Upper lobe of right lung (tissue), 1 donor: ENCODE measurements at places on chromosomes 1 and 21. TPM values are rescaled to one million over a fixed set of nuclear protein-coding genes. Genes with fewer than 3 reads are reported as not detected.

DNA sequence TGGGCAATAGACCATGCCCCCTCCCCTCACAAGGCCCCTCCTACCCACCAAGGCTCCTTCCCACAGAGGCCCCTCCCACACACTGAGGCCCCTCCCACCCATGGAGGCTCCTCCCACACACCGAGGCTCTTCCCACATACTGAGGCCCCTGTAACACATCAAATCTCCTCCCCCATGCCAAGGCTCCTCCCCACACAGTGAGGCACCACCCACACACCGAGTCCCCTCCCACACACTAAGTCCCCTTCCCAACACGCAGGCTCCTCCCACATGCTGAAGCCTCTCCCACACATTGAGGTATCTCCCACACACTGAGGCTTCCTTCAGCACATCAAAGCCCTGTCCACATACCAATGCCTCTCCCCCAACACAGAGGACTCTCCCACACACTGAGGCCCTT lies 391.8 kb downstream of the CAMTA1 start:
- H3K27me3 ChIP-seq, result peaks cover 19% of the 10 kb centered on the region
- DNase-seq, result no peak
- H3K36me3 ChIP-seq, result no peaks in the 10 kb centered on the region
- no peak overlapping the region for H3K27ac ChIP-seq
- no peaks in the 10 kb centered on the region for H3K4me1 ChIP-seq

DNA sequence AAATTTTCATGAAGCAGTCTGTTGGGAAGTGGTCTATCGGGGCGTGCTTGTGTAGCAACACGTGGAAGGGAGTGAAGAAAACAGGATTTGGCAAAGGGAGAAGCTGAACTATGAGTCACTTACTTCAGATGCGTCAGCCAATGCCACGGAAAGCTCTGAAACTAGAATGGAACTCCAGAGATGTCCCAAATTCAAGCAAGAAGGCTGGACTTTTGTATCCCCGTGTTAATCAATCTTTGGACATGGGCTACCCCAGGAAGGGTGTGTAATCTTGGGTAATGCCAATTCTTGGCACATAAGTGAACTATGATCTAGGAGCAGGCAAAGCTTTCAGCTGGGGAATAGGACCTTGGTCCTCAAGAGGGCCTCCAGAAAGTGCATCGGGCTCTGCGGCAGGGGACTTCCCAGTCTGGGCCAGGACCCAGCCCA lies 102.6 kb downstream of the ADSS2 start:
- peaks cover 10% of the 10 kb centered on the region for H3K4me1 ChIP-seq
- H3K4me3 ChIP-seq, result no peak overlapping the region
- no peaks in the 10 kb centered on the region for H3K36me3 ChIP-seq
- no peaks in the 10 kb centered on the region for H3K27me3 ChIP-seq
- DNase-seq, result no peak

GRCh38 chr1:51044834-51045233 lies 57.2 kb upstream of the C1orf185 start:
- no peak for DNase-seq
- H3K4me3 ChIP-seq, result no peak overlapping the region
- H3K27me3 ChIP-seq, result no peaks in the 10 kb centered on the region

- H3K36me3 ChIP-seq, result no peaks in the 10 kb centered on the region
- no peak overlapping the region for H3K27ac ChIP-seq
- H3K4me1 ChIP-seq, result peaks cover 9% of the 10 kb centered on the region
- H3K4me3 ChIP-seq, result no peak overlapping the region
Measured at GRCh38 chr1:51600529-51600928, 16.4 kb upstream of the OSBPL9 start.

DNA sequence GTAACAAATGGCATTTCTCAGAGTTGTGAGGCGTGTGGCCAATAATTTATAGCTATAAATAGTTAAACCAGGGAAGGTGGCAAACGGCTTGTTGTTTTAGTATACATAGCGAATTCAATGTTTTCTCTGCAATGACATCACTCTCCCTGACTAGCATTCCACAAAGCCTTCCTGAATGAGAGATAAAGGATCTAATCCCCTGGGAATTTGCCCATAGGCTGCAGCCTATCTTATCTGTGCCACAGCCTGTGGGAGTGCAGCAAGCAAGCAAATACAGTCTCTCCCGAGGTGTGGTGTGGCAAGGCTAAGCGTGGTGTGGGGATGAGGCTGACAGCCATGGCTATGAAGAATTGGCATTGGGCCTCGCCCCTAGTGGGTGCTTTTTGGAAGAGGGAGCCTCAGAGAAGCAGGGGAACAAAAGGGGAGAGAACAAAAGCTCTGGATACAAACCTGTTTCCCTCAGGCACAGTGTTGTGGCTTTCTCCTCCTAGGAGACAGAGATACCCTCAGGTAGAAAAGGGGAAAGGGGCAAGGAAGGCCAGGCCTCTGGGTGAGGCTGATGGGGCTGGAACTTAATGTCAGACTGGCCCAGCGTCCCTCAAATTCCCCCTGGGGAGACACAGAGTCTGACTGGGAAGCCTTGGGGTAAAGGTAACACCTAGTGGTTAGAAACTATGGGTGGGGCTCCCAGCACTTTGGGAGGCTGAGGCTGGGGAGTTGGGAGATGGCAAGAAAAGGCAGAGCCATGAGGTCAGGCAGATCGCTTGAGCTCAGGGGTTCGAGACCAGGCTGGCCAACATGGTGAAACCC lies 8.9 kb downstream of the TAGLN2 start:
- peak; percentile 40 for DNase-seq
- peak overlapping the region; percentile 17 for H3K27ac ChIP-seq
- H3K27me3 ChIP-seq, result no peaks in the 10 kb centered on the region
- no peak overlapping the region for H3K4me3 ChIP-seq

DNA sequence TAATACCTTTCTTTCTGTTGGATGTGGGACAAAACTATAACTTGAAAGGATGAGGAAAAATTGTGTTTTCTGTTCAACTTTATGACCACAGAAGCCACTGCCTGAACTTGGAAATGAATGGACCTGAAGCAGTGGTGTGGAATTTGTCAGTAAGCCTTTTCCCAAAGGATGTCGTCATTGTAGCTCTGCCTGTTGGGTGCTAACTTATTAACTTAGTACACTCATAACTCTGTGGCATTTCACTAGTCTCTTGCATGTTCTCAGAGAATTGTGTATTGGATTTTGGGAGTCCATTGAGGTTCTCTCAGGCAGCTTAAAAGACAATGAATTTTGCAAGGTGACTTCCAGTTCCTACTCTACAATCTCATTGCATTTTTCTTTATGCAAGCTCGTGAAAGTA lies 49.6 kb downstream of the KCNK2 start:
- no peaks in the 10 kb centered on the region for H3K4me1 ChIP-seq
- no peaks in the 10 kb centered on the region for H3K36me3 ChIP-seq
- no peak for DNase-seq
- H3K27ac ChIP-seq, result no peak overlapping the region
- no peaks in the 10 kb centered on the region for H3K27me3 ChIP-seq

GRCh38 chr1:242569867-242570266 lies 45.4 kb upstream of the PLD5 start:
- H3K36me3 ChIP-seq, result no peaks in the 10 kb centered on the region
- no peak for DNase-seq
- no peaks in the 10 kb centered on the region for H3K27me3 ChIP-seq

GRCh38 chr1:199453723-199454122 lies 573.8 kb upstream of the NR5A2 start:
- DNase-seq, result no peak
- H3K36me3 ChIP-seq, result no peaks in the 10 kb centered on the region
- H3K4me1 ChIP-seq, result no peaks in the 10 kb centered on the region
- no peak overlapping the region for H3K4me3 ChIP-seq

DNA sequence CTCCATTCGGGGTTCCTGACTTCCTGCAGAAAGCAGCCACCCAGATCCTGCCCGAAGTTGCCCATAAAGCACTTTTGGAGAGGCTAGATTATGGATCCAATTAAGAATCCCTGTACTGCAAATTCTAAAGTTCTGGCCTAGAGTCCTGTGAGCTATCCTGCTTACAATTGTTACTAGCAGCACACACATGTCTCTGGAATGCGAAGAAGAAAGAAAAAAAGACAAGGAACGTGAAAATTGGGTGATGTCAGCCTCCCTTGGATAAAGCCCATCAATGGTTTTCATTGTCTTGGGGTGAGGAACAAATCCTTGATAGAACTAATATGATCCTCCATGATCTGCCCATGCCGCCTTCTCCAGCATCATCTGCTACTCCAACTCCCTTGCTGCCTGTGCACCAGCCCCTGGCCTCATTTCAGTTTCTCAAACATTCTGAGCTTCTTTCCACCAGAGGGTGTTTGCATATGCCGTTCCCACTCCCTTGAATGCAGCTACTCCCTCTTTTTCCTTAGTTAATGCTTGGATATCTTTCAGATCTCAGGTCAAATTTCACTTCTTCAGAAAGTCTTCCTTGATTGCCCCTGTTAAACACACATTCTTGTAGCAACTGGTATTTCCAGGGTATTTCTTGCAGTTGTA lies 94.0 kb downstream of the ST6GALNAC5 start:
- no peak overlapping the region for H3K4me3 ChIP-seq
- no peak overlapping the region for H3K27ac ChIP-seq
- no peaks in the 10 kb centered on the region for H3K4me1 ChIP-seq
- DNase-seq, result no peak
- H3K36me3 ChIP-seq, result no peaks in the 10 kb centered on the region
- no peaks in the 10 kb centered on the region for H3K27me3 ChIP-seq

GRCh38 chr1:214516434-214517326 lies 34.7 kb downstream of the PTPN14 start:
- H3K27me3 ChIP-seq, result no peaks in the 10 kb centered on the region
- DNase-seq, result no peak
- peaks cover 21% of the 10 kb centered on the region for H3K4me1 ChIP-seq
- peak overlapping the region; percentile 3 for H3K27ac ChIP-seq
- no peaks in the 10 kb centered on the region for H3K36me3 ChIP-seq
- no peak overlapping the region for H3K4me3 ChIP-seq

DNA sequence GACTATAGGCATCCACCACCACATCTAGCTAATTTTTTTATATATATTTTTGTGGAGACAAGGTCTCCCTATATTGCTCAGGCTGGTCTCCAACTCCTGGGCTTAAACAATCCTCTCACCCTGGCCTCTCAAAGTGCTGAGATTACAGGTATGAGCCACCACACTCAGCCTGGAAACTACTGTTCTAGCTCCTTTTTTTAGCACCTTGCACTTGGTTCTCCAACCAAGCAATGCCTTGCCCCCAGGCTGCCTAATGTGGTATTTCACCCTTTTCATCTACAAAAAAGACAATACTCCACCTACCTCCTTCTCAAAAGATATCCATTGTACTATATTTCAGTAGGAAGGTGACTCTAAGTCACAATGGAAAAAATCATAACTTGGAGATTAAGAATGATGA lies 6.7 kb downstream of the ARNT start:
- no peaks in the 10 kb centered on the region for H3K27me3 ChIP-seq
- H3K4me1 ChIP-seq, result peaks cover 13% of the 10 kb centered on the region
- H3K36me3 ChIP-seq, result peaks cover 17% of the 10 kb centered on the region
- no peak for DNase-seq
- no peak overlapping the region for H3K27ac ChIP-seq

GRCh38 chr1:93814795-93815340 lies 64.1 kb downstream of the DNTTIP2 start:
- H3K27me3 ChIP-seq, result no peaks in the 10 kb centered on the region
- H3K36me3 ChIP-seq, result no peaks in the 10 kb centered on the region
- no peak overlapping the region for H3K4me3 ChIP-seq
- peaks cover 36% of the 10 kb centered on the region for H3K4me1 ChIP-seq

DNA sequence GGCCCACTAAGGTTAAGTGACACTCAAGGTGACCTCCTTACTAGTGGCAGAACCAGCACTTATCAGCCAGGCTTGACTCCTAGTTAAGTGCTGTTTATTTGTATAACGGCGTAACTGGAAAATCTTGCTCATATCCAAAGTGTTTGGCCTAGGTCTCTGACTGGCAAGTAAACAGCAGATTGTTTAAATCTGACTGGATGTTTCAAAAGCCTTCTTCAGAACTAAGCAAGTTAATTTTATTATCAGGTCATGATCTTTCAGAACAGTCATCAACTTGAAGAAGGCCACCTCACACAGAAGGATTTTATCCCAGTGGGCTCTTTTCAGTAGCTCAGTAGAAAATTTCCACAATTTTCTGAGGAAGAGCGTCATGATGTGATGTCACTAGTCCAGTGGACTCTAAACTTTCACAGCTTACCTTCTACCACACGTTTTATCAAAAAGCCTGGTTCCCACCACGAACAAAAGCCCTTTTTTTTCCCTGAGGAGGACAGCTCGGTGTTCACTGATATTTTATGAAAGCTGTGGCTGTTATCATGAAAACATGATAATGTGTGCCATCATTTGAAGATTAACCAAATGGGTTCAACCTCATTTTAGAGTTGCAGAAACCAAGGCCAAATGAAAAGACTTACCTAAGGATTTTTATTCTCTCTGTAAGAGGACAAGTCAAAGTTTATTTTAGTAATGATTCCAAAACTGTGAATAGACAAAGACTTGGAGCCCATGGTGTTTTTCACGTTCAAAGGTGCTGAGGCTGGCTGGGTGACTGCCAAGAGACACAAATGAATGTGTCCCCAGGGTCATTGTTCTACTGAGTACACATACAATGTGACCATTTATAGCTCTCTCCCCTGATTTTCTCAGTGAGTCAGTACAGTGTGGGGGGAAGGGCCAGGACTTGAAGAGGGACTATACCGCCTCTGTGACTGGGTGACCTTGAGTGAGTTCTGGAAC lies 9.1 kb downstream of the SGIP1 start:
- peaks cover 6% of the 10 kb centered on the region for H3K4me1 ChIP-seq
- H3K27ac ChIP-seq, result peak overlapping the region; percentile 20
- DNase-seq, result no peak
- H3K4me3 ChIP-seq, result no peak overlapping the region
- no peaks in the 10 kb centered on the region for H3K27me3 ChIP-seq
- H3K36me3 ChIP-seq, result no peaks in the 10 kb centered on the region

GRCh38 chr1:166852918-166853317 lies 13.6 kb downstream of the POGK start:
- no peak overlapping the region for H3K27ac ChIP-seq
- no peak overlapping the region for H3K4me3 ChIP-seq
- no peaks in the 10 kb centered on the region for H3K27me3 ChIP-seq

GRCh38 chr1:99352821-99353220 lies 88.5 kb downstream of the PLPPR4 start:
- H3K27ac ChIP-seq, result no peak overlapping the region
- no peak overlapping the region for H3K4me3 ChIP-seq
- H3K36me3 ChIP-seq, result no peaks in the 10 kb centered on the region
- no peak for DNase-seq
- no peaks in the 10 kb centered on the region for H3K4me1 ChIP-seq

DNA sequence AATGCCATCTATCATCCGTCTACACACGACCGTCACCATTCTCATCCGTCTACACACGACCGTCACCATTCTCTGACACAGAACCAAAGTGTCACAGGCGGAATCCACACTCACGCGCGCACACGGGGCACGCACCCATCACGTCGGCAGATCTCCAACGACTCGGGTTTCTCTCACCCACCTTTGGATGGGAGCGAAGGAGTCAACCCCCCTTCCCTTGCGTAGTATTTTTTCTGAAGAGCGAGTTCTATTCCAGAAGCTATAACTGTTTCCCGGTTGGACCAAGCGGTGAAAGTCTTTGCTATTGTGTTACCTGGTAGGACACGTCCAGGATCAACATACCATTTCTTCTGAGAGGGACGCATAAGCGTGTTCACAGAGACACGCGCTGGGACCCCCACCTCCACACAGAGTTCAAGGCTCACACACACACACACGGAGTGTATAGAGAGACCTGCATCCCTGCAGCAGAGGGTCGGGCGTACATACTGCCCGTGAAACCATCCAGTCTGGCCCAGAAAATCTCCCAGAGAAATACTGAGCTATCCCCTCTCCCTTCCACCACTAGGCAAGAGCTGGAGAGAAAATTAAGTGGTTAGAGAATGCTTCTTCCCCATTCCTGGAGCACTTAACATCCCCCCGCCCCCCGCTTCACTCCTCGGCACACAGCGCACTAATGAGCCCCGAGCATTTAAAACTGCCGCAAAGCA lies 741 bp downstream of the DUSP10 start:
- no peaks in the 10 kb centered on the region for H3K27me3 ChIP-seq
- H3K36me3 ChIP-seq, result peaks cover 7% of the 10 kb centered on the region
- DNase-seq, result peak; percentile 72
- H3K27ac ChIP-seq, result peak overlapping the region; percentile 71

The TTLL7 gene
- 16.2 TPM for total RNA-seq

The KLHL17 gene
- total RNA-seq, result 17.0 TPM

The S100A1 gene
- not detected for total RNA-seq

The KLHDC9 gene
- 3.2 TPM for total RNA-seq
